ENCODE measurements at places on chromosomes 2 and 18.

- no peak for DNase-seq
Observed at GRCh38 chr2:62884514-62884913, 166.1 kb upstream of the OTX1 start.

GRCh38 chr2:55088400-55088799 is 38.1 kb upstream of the RTN4 start:
- no peak for DNase-seq

- no peak for DNase-seq
Observed at GRCh38 chr2:178265851-178266250, 71.5 kb downstream of the OSBPL6 start.

GRCh38 chr2:66840321-66841002 is 405.5 kb downstream of the MEIS1 start:
- no peak for DNase-seq

- DNase-seq, result peak; percentile 52
Observed at GRCh38 chr2:172106108-172106961, 3.6 kb upstream of the DLX2 start.

GRCh38 chr2:210568108-210568507 is 11.7 kb downstream of the CPS1 start:
- no peak for DNase-seq

- no peak for DNase-seq
Observed at GRCh38 chr2:6008726-6009125, 316.5 kb downstream of the SOX11 start.

- no peak for DNase-seq
Observed at GRCh38 chr18:70376914-70377258, 88.0 kb downstream of the SOCS6 start.

GRCh38 chr2:181310967-181311366 is 146.2 kb upstream of the ITGA4 start:
- no peak for DNase-seq

GRCh38 chr2:165420231-165420630 is 49.3 kb upstream of the CSRNP3 start:
- no peak for DNase-seq

- peak; percentile 28 for DNase-seq
Observed at GRCh38 chr2:181197140-181197760, 216.8 kb downstream of the UBE2E3 start.

DNA sequence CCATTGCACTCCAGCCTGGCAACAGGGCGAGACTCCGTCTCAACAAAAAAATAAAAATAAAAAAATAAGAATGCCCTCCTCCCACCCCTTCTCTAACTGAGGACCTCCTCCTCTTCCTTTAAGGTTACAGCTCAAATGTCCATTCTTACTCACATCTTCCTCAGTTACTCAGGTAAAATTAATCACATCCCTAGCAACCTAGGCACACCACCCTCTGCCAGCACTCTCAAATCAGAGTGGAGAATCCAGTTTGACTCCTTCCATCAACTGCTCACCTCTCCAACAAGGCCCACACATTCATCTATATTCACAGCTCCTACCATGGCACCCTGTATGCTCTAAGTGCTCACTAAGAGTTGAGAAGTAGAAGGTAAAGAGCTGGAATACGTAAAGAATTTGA is 254.3 kb downstream of the ZEB2 start:
- no peak for DNase-seq

DNA sequence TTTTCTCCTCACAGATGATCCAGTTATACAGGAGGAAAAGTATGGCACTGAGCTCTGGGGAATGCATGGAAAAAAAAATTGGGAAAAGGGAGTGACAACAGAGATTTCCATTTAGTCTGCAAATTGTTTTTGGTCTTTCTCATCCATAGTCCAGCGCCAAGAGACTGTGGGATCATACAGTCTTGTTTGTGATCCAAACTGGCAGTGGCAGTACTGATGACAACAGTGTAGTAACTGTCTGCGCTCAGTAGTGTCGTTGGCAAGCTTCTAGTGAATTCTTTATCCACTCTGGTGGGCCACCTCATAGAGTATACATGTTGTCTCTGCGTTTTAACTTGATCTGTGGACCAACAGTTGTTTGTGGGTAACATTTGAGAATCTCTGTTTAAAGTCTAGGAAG is 37.9 kb downstream of the GALNT1 start:
- no peak for DNase-seq

GRCh38 chr18:23071285-23071684 is 64.0 kb upstream of the CABLES1 start:
- DNase-seq, result peak; percentile 88

DNA sequence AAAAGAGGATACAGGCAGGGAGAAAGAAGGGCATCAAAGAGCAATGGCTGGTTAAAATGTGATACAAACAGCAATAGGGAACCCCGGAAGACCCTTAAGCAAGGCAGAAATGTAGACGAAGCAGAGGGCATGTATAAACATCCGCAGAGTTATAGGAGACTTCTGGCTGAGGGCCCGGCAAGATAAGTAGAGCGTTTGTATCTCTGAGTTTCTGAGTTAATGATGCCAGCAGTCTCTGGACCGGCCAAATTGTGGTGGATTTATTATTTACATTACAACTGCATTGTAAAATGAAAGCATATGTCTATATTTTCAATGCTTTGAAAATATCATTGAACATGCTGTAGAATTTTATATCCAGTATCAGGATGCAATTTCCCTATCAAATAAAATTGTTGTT is 148.0 kb upstream of the KCTD1 start:
- DNase-seq, result no peak

DNA sequence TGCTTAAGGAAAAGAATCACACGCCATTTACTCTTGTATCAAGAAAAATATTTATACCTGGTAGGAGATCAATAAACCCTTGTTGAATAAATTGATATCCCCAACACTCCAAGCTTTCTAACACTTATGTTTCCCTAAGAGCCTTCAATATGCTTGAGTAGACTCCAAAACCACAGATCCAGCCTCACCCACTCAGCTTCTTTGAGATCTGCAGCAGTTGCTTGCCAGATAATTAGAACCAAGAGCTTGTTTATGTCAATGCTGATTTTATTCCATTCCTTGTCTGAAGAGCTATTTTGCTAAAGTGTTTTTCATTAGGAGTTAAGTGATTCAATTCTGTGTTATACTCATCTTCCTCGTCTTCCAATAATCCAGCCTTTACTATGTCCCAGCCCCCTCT is 26.3 kb upstream of the CRIM1 start:
- DNase-seq, result no peak

DNA sequence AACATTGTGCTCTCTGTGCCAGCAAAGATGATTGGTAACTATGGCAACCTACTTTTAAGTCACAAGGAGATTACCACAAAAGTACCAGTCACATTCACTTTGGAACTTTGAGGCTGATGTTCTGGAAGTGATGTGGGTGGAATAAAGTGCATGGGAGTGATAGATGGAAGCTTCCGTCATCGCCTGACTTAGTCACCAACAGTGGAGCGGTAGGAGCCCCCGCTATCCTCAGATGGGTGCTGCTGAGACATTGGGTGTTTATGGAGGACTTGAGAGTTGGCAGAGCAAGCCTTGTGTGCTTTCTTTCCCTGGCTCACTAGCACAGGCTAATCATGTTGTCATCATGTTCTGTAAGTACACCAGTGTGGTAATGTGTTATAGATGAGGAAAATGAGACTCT is 4.6 kb downstream of the PPP1R7 start:
- no peak for DNase-seq

- peak; percentile 72 for DNase-seq
Observed at GRCh38 chr2:147449323-147449991, 395.4 kb upstream of the ACVR2A start.

DNA sequence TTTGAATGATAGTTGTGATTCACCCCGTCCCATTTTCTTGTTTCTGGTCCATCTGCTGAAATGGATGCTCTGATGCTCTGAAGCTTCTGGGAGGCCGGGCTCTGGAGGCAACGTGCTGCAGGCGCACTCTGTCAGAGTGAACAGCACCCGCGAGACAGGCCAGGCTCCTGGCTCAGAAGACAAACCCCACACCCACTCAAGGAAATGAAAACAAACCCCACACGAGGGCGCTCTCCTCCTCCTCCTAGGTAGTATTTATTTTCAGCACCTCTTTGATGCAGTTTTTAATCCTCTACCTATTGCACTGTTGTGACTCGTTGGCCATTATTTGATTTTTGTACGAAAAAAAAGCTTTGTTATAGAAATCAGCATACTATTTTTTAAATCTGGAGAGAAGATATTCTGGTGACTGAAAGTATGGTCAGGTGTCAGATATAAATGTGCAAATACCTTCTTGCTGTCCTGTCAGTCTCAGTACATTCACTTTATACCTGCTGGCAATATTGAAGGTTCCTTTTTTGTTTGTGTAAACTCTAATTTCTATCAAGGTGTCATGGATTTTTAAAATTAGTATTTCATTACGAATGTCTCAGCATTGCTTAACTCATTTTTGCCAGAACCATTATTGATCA is 10.3 kb upstream of the CHST10 start:
- peak; percentile 56 for DNase-seq

GRCh38 chr2:190607657-190608357 is 41.1 kb upstream of the NAB1 start:
- DNase-seq, result no peak

DNA sequence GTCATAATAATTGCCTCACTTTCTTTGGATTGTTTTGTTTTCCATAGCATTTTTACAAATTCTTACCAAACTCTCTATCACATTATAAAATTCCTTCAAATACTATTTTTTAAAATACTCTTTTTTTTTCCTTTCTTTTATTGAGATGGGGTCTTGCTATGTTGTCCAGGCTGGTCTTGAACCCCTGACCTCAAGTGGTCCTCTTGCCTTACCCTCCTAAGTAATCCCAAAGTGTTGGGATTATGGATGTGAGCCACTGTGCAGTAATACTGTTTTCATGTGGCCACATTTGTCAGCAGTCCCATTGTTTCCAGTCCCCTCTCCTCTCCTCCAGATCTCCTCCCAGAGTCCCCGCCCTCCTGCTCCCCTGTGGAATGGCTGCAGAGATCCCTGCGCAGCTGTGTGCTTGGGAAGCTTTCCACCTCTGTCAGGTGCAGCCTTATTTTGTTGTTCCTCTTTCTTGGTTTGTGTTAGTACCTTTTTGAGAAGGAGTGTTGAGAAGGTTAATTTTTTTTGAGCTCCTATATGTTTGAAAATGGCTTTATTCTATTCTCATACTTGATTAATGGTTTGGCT is 227.3 kb downstream of the LOXHD1 start:
- DNase-seq, result no peak

- DNase-seq, result no peak
Observed at GRCh38 chr2:121888189-121888557, 132.7 kb downstream of the TSN start.

DNA sequence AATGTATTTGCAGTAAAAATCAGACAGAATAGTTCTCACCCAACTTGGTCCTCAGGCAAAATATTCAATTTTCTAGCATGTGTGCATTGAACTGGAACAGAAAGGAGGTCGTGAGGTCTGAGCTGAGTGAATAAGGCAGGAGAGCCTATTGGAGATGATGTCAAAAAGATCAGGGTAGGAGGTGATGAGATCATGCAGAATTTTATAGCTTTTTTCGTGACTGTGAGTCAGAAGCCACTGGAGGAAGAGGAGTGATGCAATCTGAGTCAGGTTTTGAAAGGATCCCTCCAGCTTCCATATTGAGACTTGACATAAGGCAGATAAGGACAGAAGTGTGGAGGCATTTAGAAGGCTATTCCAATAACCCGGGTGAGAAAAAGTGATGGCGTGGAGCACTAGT is 299.5 kb upstream of the SOX11 start:
- no peak for DNase-seq

GRCh38 chr18:65329010-65329409 is 421.8 kb upstream of the CDH7 start:
- DNase-seq, result no peak

- no peak for DNase-seq
Observed at GRCh38 chr2:152644189-152644873, 72.9 kb downstream of the PRPF40A start.

DNA sequence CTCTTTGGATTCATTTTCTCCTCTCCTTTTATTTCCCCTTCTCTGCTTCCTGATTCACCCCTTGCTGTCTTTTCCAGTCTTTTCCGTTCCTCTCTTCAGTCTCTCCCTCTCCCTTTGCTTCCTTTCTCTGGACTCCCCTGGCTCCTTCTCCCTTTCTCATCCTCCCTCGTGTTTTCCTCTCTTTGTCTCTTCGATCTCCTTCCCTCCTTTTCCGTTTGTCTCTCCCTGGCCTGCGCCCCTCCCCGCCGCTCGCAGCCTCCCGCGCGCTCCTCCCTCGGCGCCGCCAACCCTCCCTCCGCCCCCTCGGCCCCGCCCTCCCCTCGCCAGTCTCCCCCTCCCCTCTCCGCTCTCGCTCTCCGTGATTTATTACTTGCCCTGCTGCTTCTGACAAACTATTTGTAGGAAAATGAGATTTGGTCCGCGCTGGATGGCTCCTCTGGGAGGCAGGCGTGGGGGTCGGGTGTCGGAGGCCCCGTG is 46.0 kb upstream of the PAX8 start:
- DNase-seq, result peak; percentile 9

DNA sequence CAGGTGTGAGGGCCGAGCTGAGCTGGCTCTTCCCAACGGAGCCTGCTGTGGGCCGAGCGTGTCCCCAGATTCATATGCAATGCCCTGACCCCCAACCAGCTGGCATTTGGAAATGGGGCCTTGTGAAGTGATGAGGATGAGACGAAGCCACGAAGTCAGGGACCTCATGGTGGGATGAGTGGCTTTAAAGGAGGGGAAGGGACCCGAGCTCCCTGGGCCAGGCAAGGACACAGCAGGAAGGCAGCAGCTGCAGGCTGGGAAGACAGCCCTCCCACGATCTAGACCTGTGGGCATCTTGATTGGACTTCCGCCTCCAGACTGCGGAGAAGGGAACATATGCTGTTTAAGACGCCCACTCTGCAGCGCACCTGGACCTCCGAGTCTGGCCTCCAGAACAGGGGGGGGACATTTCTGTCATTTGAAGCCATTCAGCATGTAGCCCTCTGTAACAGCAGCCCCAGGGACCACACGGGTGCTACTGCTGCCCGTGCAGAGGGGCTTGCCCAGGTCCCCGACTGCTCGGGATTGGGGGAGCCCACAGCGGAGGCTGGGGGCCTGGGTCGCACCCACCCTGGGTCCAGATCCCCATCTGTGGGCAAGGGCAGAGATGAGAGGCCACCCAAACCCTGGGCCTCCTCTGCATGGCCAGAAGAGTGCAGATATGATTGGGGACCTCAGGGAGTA is 27.2 kb downstream of the KIF1A start:
- no peak for DNase-seq

DNA sequence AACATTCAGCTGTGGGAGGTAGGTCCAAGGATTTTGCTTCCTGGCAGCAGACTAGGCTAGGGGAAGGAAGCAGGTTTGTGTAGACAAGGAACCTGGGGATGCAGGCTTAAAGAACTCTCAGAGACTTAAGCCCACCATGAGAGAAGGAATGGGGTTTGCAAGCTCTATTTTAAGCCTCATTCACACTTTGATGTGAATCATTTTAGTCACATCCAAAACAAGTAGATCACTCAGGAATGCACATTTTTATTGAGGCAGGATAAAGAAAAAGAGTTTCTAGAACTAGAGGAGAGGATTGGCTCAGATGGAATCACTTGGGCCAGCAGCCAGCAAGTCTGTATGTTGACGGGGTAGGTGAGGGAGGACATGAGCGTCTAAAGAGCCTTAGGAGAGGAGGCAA is 3.3 kb upstream of the NAPG start:
- no peak for DNase-seq
